ENCODE measurements at places on chromosomes 6 and 20.
A peak's percentile ranks its signal among the peaks of the same experiment; 100 is the strongest.

DNA sequence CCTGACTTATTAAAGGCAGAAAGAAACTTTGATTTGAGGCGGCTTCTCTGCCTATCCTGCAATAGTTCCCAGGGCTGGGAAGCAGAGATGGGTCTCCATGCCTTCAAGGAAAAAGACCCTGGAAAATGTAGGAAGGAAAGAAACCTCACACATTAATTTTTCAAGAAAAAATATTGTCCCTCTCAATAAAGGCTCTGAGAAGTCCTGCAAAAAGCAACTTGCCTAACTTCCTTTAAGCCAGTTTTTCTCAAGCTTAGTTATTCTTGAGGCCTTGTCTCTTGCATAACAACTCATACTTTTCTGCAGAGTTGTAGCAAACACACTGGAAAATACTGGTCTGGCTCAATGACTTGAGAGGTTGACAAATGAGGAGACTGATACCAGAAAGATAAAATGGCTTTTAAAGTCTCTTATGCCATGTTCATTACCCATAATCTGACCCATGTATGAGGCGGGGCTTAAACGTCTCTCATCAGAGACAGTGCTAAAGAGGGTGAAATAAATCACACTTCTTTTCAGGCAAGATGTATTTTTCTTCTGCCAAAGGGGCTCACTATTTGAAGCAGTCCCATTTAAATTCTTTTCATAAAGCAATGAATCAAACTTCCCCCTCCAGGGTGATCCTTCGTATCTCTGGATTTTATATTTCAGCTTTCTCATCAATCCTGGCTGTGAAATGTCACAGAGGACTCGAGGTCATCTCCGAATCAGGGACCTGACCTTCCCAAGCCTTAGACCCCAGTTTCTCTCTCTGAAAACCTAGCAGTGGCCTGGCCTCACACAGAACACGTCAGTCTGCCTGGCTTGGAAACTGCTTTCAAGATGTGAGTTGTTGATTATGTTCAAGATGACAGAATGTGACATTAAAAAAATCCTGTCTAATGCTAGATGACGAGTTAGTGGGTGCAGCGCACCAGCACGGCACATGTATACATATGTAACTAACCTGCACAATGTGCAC is 82.3 kb upstream of the KCNG1 start:
- DNase-seq: no peak

- no peak for DNase-seq
Observed at GRCh38 chr6:146923205-146923833, 280.9 kb upstream of the STXBP5 start.

GRCh38 chr20:16206817-16207216 is 366.4 kb downstream of the KIF16B start:
- no peak for DNase-seq

DNA sequence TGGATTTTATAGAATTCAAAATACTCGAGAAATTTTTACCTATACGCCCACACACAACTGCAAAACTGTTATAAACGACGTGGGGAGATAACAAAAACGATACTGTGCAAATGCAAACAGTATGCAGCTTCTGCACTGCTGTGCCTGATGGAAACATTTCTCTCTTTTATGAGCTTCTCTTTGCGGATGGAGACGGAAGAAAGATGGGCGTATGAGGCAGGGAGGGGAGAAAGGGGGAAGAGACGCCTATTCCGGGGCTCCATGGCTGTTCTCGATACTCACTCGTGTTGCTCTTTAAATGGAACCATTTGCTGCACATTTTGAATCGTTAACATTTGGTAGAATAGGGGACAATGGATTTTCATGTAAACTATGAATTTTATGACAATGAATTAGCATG is 69.1 kb upstream of the EXOC2 start:
- no peak for DNase-seq

- DNase-seq: no peak
Observed at GRCh38 chr6:79231666-79232065, 2.8 kb downstream of the HMGN3 start.

DNA sequence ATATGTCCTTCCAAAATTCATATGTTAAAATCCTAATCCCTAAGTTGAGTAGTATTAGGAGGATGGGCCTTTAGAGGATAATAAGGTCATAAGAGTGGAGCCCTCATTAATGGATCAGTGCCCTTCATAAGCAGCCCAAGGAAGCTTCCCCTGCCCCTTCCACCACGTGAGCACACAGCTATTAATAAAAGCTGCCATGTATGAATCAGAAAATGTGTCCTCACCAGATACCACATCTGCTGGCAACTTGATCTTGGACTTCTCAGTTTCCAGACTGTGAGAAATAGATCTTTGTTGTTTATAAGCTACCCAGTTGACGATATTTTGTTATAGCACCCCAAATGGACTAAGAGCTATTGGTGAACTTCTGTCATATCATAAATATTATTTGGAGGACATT is 207.7 kb upstream of the HDDC2 start:
- DNase-seq: no peak

DNA sequence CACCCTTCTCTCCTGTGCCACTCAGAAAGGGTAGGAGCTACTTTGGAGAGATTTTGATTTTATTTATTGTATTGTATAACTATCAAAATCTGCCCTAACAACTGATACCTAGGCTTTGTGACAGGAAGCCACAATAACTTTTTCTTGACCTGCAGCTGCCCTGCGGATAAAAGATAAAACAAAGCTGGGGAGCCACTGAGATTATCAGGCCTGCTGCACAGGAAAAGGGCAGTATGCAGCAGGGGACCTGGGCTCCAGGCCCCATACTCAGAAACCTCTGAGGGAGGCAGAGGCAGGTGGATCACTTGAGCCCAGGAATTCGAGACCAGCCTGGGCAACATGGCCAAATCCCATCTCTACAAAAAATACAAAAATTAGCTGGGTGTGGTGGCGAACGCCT is 980 bp upstream of the SNX21 start:
- no peak for DNase-seq

DNA sequence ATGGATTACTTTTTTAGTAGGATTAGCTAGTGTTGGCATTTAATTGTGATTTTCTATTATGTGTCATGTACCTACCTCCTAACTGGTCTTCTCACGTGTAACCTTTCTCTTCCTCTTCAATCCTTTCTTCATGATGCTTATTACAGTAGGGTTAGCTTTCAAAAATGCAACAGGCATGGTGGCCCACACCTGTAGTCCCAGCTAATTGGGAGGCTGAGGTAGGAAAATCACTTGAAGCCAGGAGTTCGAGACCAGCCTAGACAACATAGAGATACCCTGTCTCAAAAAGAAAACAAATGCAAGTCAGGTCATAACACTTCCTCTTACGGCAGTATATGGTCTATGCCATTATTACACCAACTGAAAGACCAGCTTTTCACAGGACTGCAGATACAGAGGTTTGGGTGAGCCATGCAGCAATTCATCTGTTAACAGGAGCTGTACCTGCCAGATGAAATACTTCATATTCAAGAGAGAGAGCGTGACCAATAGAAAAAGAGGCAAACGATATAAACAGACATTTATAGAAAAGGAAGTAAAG is 195.0 kb downstream of the TMEM242 start:
- DNase-seq: no peak

DNA sequence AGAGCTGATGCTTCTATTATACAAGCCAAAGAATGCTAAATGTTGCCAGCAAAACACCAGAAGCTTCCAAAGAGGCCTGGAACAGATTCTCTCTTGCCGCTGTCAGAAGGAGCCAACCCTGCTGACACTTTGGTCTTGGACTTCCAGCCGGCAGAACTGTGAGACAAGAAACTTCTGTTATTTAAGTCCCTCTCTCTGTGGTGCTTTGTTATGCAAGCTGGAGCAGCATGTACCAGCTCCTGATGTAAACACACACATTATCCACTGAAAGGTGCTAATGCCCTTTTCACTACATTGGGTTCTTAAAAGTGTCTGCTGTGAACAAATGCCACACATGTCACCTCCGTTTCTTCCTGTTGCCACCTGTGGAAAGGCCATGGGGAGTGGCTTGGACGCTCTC is 25.9 kb upstream of the PRELID3B start:
- no peak for DNase-seq

DNA sequence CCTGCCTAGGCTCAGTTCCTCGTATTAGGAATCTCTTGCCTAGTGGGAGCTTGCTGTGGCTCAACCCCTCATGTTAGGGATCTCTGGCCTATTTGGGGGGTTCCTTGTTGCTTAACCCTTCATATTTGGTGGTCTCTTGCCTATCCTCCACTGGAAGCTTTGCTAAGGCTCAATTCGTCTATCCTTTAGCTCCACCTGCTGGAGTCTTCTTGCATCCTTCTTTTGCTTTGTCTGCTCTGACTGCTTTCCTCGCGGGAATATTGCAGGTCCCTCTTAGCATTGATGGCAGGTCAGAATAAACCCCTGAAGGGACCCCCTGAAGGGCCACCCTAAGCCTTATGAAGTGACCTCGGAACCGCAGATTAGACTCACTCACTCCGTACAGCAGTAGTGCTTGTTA is 203.0 kb upstream of the TBX18 start:
- DNase-seq: no peak

DNA sequence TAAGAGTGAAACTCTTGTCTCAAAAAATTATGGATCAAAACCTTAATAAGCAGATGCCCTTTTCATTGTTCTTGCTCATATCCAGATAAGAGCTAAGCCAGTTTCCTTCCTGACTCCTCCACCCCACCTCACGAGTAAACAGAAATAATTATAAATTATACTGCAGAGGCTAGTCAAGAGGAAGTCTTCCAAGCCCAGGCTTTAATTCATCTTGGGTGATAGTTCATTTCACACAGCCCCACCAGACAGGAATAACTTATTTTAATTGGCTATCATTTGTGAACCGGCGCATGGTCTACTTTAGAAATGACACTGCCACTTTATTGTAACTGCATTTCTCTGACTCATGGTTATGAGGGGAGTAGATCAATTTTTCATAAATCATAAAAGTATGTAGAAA is 102.0 kb downstream of the BTBD3 start:
- no peak for DNase-seq

- no peak for DNase-seq
Observed at GRCh38 chr6:72672906-72673305, 51.0 kb downstream of the KCNQ5 start.

GRCh38 chr20:10463622-10464021 is 28.5 kb downstream of the SLX4IP start:
- DNase-seq: no peak

GRCh38 chr6:16651871-16652270 is 109.4 kb downstream of the ATXN1 start:
- DNase-seq: no peak

DNA sequence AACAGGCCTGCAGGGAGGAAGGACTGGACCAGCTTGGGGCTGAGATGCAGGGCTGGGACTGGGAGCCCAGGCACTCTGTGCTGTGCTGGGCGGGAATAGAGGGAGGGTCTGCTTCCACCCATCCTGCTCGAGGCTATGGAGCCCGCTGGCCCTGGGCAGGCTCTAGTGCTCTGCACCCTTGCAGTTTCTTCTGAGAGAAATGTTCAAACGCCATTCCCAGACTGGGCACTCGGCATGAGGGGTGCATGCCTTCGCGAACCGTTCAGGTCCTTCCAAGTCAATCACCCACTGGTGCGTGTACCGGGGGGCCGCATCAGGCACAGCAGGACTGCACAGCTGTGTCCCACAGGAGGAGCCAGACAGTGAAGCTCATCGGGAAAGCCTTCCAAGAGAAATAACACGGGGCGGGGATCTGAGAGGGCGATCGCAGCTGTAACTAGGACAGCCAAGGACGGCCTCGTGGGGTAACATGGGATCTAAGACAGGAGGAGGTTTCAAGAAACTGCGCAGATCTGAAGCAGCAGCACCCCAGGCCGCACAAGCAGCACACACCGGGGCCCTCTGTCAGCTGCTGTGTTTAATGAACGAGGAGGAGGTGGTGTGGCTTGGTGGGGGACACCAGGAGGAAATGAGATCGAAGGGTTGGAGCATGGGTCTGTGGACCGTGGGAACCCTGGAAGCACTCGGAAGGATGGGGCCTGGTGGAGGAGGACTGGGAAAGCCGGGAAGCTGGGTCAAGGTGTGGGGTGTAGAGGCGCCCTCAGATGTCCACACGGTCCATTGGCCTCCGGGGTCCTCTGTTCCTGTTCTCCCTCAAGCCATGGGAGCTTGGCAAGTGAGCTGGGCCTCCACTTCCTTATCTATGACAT is 26.1 kb upstream of the PYGB start:
- no peak for DNase-seq

DNA sequence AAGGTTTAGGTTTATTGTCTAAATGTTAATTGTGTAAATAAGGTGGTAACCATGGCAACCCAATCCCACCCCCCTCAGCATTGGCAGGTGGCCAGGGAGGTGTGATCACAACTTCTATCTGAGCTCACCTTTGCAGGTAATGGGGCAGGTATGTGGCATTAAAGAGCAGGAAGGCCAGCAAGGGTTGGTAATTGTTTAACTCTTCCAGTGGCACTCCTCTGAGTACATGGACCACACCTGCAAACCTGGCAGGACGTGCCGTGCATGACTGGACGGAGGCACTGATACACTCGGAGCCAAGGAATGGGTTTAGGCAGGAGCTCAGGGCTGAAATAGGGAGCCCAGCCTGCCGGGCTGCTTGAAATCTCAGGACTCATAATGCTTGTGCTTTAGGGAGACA is 107.0 kb upstream of the BMP2 start:
- DNase-seq: peak; percentile 89

GRCh38 chr6:142429195-142429594 is 127.4 kb downstream of the ADGRG6 start:
- no peak for DNase-seq

GRCh38 chr6:11767978-11768756 is 10.4 kb downstream of the ADTRP start:
- DNase-seq: no peak

GRCh38 chr6:125073071-125073470 is 80.5 kb upstream of the TPD52L1 start:
- no peak for DNase-seq

DNA sequence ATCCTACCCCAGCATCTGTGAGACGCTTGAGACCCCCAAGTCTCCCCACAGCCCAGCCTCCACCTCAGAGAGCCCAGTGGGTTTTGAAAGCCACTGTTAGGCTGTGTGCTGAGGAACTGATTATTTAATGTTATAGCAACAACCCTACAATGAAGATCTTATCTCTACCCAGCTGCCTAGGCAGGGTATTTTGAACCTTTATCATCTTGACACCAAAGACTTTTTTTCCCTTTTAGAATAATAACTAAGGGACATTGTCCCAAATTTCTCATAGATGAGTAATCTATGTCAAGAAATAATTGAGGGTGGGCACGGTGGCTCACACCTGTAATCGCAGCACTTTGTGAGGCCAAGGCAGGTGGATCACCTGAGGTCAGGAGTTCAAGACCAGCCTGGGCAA is 26.2 kb downstream of the HM13 start:
- DNase-seq: no peak

DNA sequence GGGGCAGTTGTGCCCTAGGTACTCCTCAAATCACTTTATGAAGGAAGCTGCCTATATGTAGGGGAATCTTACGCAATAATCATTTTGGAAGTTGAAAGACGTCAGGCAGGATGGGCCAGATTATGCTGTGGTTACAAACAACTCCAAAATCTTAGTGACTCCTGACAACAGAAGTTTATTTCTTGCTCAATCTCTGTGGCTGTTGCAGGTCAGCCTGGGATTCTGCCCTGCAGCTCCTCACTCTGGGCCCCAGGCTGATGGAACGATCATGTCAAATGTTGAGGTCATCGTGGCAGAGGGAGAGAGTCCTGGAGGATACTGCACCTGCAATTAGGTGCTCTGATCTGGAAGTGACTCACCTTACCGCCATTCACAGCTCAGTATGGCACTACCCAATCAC is 88.4 kb downstream of the ZDHHC14 start:
- DNase-seq: no peak
